ENCODE measurements at places on chromosomes 6 and 20. TPM values are rescaled to one million over a fixed set of nuclear protein-coding genes. Genes with fewer than 3 reads are reported as not detected.

Gene HMGCLL1
- total RNA-seq = not detected

Gene ECT2L
- total RNA-seq = not detected

Gene EHMT2
- 28.2 TPM for total RNA-seq

Gene SLC22A7
- not detected for total RNA-seq

Gene PLN
- total RNA-seq = 1.5 TPM

Gene FBXL4
- total RNA-seq = 6.9 TPM

Gene SIRPB1
- 3.5 TPM for total RNA-seq
